Esophagus squamous epithelium (tissue), 5 donors: ENCODE measurements at places on chromosomes 6 and 20. TPM values are rescaled to one million over a fixed set of nuclear protein-coding genes. Genes with fewer than 3 reads are reported as not detected.

GRCh38 chr20:33229843-33230242 is 6.0 kb upstream of the BPIFA1 start:
- no peaks in the 10 kb centered on the region for H3K36me3 ChIP-seq
- H3K4me3 ChIP-seq: no peak overlapping the region
- H3K27ac ChIP-seq: no peak overlapping the region
- DNase-seq: no peak

DNA sequence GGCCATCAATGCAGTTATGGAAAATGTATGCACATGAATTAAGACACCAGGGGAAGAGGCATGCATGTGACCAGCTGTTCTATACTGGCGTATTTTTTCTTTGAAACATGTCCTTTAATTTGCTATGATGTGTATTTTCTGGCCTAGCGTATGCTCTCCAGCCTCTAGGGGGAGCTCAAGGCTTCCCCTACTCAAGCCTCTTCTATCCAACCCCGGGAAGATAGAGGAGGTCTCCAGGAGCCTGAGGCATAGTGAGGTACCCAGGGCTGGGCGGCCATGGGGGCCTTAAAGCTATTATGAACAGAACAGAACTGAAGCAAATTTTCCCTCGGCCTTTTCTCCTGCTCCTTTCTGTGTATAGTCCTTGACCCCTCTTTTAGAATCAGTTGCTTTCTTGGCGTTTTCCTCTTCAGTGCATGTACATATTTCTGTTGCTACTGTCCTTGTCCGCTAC is 528.9 kb downstream of the MAFB start:
- peaks cover 5% of the 10 kb centered on the region for H3K4me1 ChIP-seq
- DNase-seq: no peak
- H3K27me3 ChIP-seq: no peaks in the 10 kb centered on the region
- H3K27ac ChIP-seq: no peak overlapping the region

DNA sequence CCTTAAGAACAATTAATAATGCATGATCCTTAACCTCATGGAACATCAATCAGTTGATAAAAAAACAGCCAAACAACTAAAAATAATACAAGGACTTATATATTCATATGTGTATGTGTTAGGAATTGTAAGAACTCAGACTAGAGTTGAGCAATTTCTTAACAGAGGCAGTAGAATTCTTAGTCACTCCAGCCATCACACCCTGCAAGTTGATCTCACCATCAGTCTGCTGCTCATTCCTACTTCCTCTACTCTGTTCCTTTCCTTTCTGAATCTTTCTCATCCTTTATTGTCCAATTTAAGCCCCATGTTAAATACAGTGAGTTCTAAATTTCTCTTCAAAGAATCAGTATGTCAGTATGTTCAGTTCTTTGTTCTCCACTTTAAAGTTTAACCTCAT is 2.6 kb downstream of the ZNF165 start:
- no peaks in the 10 kb centered on the region for H3K36me3 ChIP-seq
- DNase-seq: no peak
- H3K27ac ChIP-seq: no peak overlapping the region
- no peak overlapping the region for H3K4me3 ChIP-seq
- peaks cover 7% of the 10 kb centered on the region for H3K4me1 ChIP-seq

DNA sequence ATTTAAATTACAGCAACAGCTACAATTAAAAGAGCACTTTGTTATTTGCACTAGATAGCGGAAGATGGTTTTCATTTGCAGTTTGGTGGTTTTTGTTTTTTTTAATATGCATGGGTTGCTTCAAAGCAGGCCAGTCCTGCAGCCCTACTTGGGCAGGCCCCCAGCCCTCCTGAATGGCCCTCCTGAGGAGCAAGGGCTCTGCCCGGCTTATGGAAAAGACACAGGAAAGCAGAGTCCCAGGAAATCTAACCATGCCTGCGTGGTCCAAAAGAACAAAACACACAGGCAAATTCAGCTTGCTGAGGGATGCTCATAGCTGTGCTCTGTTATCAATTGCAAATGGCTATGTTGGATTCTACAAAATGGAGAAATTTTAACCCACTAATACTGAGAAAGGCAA is 371.1 kb upstream of the ARID1B start:
- no peaks in the 10 kb centered on the region for H3K27me3 ChIP-seq
- H3K4me1 ChIP-seq: no peaks in the 10 kb centered on the region
- no peaks in the 10 kb centered on the region for H3K36me3 ChIP-seq
- H3K4me3 ChIP-seq: no peak overlapping the region
- H3K27ac ChIP-seq: no peak overlapping the region
- DNase-seq: no peak

DNA sequence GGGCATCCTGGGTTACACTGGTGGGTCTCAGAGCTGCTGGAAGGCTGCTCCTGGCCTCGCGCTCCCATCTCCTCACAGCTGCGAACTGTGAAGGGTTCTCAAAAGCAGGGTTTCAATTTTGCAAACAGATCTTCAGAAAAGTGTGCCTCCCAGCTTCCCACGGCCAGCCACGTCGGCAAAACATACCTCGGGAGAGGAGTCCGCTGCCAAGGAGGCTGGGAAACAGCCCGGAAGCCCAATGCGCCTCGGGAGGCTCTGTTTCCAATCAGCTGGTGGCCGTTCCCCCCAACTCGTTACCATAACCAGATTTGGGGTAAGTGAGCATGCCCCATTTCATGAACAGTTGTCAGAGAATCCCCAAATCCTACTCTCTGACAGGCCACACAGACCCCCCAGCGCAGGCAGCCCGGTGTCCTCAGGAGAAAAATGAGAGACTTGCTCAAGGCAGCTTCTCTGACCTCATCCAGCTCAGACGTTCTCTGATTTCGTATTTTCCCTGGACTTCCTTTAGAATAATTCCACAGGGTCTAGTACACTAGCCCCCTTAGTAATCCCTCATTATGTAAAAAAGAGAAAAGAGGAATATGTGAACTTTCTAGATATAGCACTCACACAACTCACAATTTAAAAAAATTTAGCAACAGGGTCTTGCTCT is 98.4 kb downstream of the SNX5 start:
- peaks cover 17% of the 10 kb centered on the region for H3K4me1 ChIP-seq
- H3K27ac ChIP-seq: no peak overlapping the region
- no peak overlapping the region for H3K4me3 ChIP-seq
- no peaks in the 10 kb centered on the region for H3K36me3 ChIP-seq
- no peaks in the 10 kb centered on the region for H3K27me3 ChIP-seq
- DNase-seq: no peak

The TGM6 gene
- total RNA-seq: not detected

GRCh38 chr20:48236000-48236970 is 451.0 kb upstream of the SULF2 start:
- H3K27me3 ChIP-seq: no peaks in the 10 kb centered on the region
- H3K4me1 ChIP-seq: no peaks in the 10 kb centered on the region
- no peaks in the 10 kb centered on the region for H3K36me3 ChIP-seq
- no peak overlapping the region for H3K27ac ChIP-seq

GRCh38 chr20:35088231-35089145 is 4.1 kb downstream of the TRPC4AP start:
- H3K4me3 ChIP-seq: no peak overlapping the region
- DNase-seq: no peak
- H3K36me3 ChIP-seq: no peaks in the 10 kb centered on the region

The DDO gene
- not detected for total RNA-seq

The MAS1 gene
- not detected for total RNA-seq

GRCh38 chr20:15645816-15646215 is 927.4 kb downstream of the KIF16B start:
- H3K4me1 ChIP-seq: no peaks in the 10 kb centered on the region
- no peak overlapping the region for H3K27ac ChIP-seq
- H3K27me3 ChIP-seq: no peaks in the 10 kb centered on the region
- DNase-seq: no peak
- H3K4me3 ChIP-seq: no peak overlapping the region

GRCh38 chr6:5089481-5090438 is 4.6 kb downstream of the PPP1R3G start:
- peaks cover 35% of the 10 kb centered on the region for H3K27me3 ChIP-seq
- no peak for DNase-seq
- peaks cover 9% of the 10 kb centered on the region for H3K4me1 ChIP-seq
- H3K27ac ChIP-seq: no peak overlapping the region

The ZBP1 gene
- total RNA-seq: 0.08 TPM
